ENCODE measurements at places on chromosomes 1 and 21.

GRCh38 chr1:99535470-99536164 lies 110.3 kb upstream of the PALMD start:
- no peak for DNase-seq

DNA sequence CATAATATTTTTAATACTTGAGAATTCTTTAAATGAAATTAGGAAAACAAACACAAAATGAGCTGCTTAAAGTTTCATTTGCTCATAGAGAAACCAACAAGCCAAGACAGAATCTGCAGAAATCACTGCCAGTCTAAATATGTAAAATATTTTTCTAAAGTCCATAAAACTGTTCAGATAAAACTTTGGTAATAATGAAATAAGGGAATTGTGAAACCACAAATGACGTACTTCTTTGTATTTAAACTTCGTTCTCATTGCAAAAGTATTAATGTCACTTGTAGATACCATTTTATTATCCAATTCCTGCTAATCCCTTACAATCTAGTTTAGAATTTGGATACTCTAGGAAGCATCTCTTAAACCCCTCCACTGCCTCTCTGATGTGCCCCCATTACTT lies 234.5 kb upstream of the NEGR1 start:
- DNase-seq: no peak

- peak; percentile 59 for DNase-seq
These were observed 639.7 kb downstream of the LMO4 start for GRCh38 chr1:87968197-87968955.

DNA sequence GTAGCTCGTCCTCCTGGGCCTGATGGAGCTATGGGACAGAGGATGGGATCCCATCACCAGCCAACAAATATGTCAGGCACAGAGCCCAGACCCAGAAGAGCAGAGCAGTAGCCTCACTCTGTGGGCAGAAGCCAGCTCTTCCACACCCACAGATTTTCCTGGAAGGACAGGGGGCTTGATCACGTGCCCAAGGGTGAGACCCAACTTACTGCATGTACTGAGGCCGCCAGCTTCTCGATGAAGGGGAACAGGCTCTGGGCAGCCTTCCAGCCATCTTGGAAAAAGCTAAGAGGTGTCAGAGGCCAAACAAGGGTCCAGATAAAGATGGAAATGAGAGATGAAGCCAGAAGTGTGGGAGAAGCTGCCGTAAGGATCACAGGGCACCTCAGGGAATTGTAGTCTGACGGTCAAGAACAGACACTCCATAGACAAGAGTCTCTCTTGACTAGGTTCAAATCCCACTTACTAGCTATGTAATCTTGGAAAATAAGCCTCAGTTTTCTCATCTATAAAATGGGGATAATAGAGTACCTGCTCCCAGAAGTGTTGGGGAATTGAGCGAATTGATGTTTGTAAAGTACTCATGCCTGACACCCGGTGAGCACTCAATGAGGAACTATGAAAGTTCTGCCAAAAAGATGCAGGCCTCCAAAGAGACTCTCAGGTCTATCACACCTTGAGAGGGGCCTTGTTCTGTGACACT lies 17.0 kb upstream of the TCEA3 start:
- DNase-seq: no peak

GRCh38 chr1:238071061-238071460 lies 180.3 kb upstream of the ZP4 start:
- no peak for DNase-seq

DNA sequence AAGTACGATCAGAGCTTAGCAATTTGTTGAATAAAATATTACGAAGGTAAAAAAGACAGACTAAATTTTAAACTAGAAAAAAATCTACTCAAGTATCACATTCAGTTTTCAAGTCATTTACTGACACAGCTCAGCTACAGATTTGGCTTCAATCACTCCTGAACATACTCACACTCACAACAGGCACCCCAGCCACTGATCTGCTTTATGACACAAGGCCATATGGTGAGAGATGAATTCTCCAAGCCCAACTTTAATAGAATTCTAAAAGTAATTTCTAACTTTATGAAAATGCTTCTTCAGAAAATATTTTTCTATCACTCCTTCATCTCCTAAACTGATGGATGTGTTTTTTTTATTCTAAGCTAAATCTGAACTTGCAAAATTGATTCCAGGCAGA lies 337.1 kb downstream of the HHIPL2 start:
- no peak for DNase-seq

DNA sequence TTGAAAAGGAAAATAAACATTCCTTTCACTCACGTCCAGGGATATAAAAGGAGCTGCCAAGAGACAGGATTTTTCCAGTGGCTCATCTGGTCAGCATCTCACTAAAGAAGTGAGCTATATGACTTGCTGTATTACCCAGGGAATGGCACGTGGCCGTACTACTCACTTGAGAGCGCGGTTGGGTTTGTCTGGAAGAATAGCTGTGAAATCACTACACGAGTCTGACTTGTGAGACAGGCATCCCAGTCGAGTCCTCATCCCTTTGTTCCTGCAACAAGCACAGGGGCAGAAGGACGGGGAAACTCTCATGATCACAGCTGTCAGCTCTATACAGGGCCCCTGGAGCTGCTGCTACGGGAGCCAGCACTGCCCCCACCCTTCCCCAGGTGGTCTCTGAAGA lies 17.7 kb downstream of the RGS8 start:
- DNase-seq: no peak
